ENCODE measurements at places on chromosomes 3 and 15. TPM values are rescaled to one million over a fixed set of nuclear protein-coding genes. Genes with fewer than 3 reads are reported as not detected.
A peak's percentile ranks its signal among the peaks of the same experiment; 100 is the strongest.

Gene MAGEF1
- total RNA-seq = 29.0 TPM

Gene SPESP1
- total RNA-seq = 5.3 TPM

- DNase-seq = no peak
Measured at GRCh38 chr3:37794646-37795045, 67.0 kb upstream of the CTDSPL start.

DNA sequence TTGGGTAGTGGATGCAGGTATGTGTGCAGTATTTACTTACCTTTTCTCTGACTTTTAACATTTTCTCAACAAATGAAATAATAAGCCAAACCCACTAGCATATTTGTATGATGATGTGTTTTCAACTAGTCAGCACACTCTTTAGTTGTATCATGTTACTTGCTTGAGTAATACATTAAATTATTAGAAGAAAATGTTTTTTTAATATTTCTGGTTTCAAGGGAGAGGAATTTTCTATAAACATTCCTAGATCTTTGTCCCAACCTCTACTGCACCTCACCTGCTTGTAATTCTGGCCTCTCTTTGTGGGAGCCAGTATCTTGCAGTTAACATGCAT lies 161.8 kb upstream of the CBLB start:
- DNase-seq = no peak

DNA sequence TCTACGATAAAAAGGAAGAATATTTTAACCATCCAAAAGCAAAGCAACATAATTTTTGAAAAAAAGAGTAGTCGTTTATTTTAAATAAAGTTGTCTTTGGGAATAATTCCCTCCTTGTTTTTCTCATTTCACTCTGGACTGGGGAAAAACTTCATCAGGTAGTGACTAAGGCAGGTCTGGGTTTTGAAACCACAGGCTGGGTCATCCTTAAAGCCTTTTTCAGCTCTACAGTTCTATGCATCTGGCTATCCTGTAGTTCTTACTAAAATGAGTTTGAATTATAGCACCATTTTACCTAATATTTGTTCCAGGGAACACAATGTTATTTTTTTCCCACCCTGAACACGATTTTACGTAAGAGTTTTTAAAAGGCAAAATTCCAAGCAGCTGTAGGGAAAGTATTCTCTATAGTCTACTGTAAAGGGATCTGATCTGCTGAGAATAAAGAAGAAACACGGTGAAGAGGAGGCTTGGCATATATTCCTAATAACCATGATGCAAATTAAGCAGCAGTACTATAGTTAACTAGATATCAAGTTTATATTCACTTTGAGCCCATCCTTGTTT lies 107.7 kb downstream of the OSBPL10 start:
- DNase-seq = no peak

GRCh38 chr15:95912728-95913127 lies 417.8 kb upstream of the NR2F2 start:
- DNase-seq = no peak

DNA sequence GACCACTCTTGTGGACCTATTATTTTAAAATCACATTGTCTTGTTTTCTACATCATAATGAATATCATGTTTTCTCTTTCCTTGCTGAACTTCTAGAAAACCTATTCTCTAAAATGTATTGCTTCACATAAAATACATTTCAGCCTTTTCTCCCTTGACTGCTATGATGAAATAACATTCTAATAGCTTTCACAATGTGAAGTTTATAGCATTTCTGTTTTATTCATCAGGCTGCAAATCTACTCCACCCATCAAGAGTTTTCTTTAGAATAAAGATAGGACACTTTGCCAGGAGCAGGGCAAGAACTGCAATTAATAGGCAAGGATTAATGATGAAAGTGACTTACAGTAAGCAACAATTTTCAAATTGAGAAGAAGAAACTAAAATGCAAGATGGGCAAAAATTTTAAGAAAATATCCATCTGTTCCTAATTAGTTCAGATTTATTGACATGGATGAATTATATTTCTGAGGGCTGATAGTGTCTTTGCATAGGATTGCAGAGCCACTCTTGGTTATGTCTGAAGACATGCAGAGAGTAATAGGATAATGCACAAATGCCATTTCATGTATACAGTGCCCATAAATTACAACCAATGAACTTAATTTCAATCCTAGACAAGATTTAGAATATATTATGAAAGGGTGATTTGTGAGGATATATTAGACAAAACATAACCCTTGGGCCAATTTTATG lies 21.7 kb downstream of the LEKR1 start:
- no peak for DNase-seq

GRCh38 chr3:30199855-30200254 lies 406.5 kb upstream of the TGFBR2 start:
- DNase-seq = no peak

DNA sequence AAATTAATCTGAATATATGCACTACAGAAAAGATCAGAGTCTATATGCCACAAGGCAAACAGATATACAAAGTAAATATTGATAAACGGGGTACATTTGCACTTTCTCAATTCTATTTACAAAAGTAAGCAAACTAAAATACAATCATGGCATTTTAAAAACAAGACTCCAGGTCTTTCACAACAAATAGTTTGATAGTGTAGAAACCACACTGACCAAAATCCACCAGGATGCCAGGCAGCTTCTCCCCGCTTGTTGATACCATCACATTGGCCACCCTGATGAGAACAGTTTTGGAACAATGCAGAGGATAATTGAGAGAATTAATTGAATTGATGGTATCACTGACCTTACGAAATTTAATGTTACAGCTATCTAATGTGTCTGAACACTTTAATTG lies 190.6 kb upstream of the TMCO5A start:
- DNase-seq = no peak

GRCh38 chr3:33936171-33936920 lies 137.9 kb downstream of the PDCD6IP start:
- DNase-seq = no peak

DNA sequence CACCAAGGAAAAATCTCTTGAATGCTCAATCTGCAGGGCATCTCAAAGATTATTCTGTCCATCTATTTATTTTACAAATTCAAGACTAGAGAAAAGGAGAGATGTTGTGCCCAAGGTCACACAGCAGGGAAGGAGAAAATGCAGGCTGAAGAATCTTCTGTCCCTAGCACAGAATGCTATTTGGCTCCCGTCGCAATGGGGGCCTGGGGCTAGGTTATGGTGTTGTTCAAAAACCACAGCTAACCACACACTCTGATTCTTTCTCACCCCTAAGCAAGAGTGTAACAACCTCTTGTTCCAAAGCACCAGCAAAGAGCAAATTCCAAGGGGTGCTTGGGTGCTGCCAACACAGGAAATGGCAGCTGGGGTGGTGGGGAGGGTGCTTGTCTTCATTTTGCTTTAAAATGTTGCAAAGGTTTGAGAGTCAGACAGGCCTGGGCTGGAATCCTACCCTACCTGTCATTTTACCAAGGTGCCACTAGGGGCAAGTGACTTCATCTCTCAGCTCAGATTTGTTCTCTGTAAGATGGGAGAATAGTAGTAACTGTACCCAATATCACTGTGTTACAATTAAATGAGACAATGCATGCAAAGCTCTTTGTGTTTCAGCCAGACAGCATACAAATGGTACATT lies 112.5 kb downstream of the ADAMTS9 start:
- DNase-seq = no peak

GRCh38 chr3:197394464-197395321 lies 96.3 kb upstream of the DLG1 start:
- DNase-seq = peak; percentile 90

- DNase-seq = no peak
Measured at GRCh38 chr3:73056014-73056844, 5.2 kb upstream of the EBLN2 start.

DNA sequence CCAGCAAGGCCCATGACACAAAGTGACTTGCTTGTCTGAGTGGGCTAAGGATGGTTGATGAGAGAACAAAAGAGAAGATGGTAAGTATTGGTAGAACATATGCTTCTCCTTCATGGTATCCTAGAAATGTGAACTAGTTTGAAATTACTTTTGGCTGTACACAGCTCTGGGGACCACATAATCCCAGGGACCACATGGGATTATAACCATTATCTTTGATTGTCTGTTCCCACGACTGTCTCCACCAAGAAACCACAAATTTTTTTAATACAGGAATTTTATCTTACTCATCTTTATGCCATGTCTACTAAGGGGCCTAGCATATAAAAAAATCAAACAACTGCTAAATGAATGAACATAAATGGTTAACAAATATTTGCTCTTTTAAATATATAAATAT lies 155.3 kb upstream of the PRICKLE2 start:
- no peak for DNase-seq
